ENCODE measurements at places on chromosomes 11 and 22.
A peak's percentile ranks its signal among the peaks of the same experiment; 100 is the strongest.

DNA sequence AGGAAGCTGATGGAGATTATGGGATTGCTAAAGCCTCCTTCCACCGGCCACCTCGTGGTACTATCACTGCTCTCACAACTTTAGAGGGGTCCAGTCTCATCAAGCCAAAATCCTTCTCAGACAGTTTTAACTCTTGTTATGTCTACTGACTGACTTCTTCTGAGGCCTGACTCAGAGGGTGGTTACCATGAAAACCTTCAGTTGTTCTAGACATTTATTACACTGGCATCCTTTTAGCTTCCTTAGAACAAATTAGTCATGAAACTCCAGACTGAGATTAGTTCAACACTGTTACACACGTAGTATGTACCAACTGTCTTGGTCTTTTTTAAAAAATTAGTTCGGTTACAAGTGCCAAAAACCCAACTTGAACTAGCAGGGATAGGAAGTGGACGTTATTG is 7.5 kb downstream of the DIXDC1 start:
- DNase-seq: no peak

- DNase-seq: no peak
Observed at GRCh38 chr11:35088676-35089075, 50.3 kb upstream of the CD44 start.

GRCh38 chr11:70302419-70302752 is 31.9 kb downstream of the PPFIA1 start:
- DNase-seq: no peak

GRCh38 chr11:47566149-47566698 is 825 bp downstream of the PTPMT1 start:
- no peak for DNase-seq

- DNase-seq: no peak
Observed at GRCh38 chr22:36574728-36575127, 45.8 kb upstream of the EIF3D start.

- no peak for DNase-seq
Observed at GRCh38 chr11:69908511-69909220, 89.5 kb upstream of the FGF3 start.

- no peak for DNase-seq
Observed at GRCh38 chr11:73458201-73458600, 82.0 kb downstream of the RELT start.

- DNase-seq: no peak
Observed at GRCh38 chr11:69682221-69682620, 7.1 kb upstream of the LTO1 start.

GRCh38 chr11:21963013-21963412 is 229.9 kb upstream of the ANO5 start:
- no peak for DNase-seq

GRCh38 chr11:74806267-74806666 is 57.6 kb downstream of the RNF169 start:
- DNase-seq: no peak

DNA sequence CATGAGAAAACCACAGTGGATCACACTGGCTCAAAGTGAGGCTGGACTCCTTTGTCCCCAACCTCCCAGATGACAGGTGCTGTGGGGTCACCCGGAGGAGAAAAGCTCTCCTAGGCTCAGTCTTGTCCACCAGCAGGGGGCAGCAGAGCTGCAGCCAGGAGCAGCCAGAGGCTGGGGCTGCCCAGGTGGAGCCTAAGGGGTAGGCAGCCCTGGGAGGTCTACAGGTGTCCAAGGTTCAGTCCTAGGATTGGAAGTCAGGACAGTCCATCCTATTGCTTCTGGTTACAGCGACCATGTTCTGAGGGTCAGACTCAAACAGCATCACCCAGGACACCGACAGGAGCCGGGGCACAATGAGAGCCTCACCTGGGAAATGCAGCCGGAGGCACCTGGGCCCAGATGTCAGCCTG is 77.6 kb upstream of the IGLL5 start:
- DNase-seq: peak; percentile 60

GRCh38 chr11:10125522-10126133 is 168.4 kb downstream of the SBF2 start:
- no peak for DNase-seq

- DNase-seq: no peak
Observed at GRCh38 chr22:45631140-45631840, 40.3 kb upstream of the ATXN10 start.

DNA sequence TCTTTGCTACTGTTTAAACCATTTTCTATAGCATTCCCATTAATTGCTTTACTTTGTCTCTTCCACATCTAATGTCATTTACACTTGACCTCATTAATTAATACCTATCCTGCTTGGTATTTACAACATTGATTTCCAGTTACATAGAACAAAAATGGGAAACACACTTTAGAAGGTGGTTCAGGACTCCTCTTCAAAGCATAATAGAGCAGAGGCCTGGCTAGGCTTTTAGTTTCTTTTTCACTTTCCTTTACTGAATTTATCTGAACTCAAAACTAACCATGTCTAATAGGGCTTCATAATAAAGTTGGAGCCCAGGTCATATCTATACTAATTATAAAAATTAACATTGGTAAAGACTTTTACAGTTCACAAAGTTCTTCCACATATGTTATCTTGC is 648.0 kb upstream of the KIRREL3 start:
- no peak for DNase-seq

GRCh38 chr11:122628810-122629555 is 26.5 kb upstream of the UBASH3B start:
- peak; percentile 72 for DNase-seq

- no peak for DNase-seq
Observed at GRCh38 chr11:114053406-114053805, 6.1 kb upstream of the ZBTB16 start.

GRCh38 chr11:592918-593317 is 16.6 kb downstream of the PHRF1 start:
- no peak for DNase-seq

- no peak for DNase-seq
Observed at GRCh38 chr22:40595497-40596234, 40.9 kb downstream of the MRTFA start.

DNA sequence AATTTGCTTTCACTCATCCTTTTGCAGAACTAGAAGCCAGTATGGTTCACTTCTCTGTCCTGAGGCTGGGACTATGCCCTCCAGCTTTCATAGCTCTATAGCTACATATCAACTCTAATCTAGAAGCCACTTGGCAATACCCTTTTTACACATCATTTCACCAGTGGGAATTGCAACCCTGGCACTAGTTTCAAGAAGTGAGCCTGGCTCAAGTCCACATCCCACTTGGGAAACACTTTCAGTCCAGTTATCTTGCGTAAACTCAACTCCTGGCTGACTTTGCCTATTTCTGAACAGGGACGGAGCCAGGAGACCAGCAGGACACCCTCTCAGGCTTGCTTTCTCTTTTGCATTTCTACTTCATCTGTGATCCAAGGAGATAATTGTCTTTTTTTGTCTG is 19.9 kb upstream of the FAT3 start:
- DNase-seq: no peak

GRCh38 chr11:134372961-134373360 is 39.1 kb downstream of the B3GAT1 start:
- DNase-seq: no peak

GRCh38 chr11:31233425-31233824 is 136.1 kb downstream of the DCDC1 start:
- DNase-seq: no peak

DNA sequence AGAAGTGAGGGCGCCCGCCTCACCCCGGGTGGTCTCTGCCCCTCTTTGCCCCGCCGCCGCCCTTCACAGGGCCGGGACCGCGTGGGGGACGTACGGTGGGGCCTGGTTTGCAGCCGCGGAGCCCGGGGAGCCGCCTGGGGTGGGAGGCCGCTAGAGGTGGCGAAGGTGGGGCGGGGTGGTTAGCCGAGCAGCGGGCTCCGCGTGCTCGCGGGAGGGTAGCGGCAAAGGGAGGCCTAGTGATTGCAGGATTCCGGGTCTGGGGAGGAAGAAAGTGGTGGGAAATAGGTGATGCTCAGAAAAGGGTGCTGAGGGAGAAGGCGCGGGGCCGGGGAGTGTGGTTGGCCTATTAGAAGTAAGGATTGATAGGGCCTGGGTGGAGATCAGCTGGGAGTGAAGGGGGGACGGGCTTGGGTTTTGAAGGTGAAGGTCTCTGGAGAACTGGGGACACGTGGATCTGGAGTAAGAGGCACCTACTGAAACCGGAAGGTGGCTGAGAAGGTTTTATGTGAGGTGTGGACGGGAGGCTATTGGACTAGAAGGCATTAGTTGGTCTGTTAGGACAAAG is 571 bp downstream of the FAR1 start:
- no peak for DNase-seq

- no peak for DNase-seq
Observed at GRCh38 chr11:96303064-96303463, 39.9 kb downstream of the MAML2 start.

DNA sequence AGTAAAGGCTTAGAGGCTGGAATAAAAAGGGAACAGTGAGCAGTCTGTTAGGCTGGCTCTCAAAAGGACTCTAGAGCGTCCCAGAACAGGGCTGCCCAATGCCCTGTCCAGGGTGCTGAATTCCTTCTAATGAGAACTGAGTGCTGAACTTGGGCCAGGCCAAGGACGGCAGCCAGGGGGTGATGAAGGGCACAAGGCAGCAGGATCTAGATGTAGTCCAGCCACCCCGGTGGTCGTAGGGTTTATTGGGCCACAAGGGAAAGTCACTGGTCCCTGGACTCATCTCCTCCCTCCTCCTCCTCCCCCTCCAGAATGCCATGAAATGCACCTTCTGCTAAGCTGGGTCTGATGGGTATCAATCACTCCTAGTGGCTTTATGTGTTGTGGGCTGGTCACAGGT is 19.2 kb downstream of the NPTXR start:
- DNase-seq: peak; percentile 76

DNA sequence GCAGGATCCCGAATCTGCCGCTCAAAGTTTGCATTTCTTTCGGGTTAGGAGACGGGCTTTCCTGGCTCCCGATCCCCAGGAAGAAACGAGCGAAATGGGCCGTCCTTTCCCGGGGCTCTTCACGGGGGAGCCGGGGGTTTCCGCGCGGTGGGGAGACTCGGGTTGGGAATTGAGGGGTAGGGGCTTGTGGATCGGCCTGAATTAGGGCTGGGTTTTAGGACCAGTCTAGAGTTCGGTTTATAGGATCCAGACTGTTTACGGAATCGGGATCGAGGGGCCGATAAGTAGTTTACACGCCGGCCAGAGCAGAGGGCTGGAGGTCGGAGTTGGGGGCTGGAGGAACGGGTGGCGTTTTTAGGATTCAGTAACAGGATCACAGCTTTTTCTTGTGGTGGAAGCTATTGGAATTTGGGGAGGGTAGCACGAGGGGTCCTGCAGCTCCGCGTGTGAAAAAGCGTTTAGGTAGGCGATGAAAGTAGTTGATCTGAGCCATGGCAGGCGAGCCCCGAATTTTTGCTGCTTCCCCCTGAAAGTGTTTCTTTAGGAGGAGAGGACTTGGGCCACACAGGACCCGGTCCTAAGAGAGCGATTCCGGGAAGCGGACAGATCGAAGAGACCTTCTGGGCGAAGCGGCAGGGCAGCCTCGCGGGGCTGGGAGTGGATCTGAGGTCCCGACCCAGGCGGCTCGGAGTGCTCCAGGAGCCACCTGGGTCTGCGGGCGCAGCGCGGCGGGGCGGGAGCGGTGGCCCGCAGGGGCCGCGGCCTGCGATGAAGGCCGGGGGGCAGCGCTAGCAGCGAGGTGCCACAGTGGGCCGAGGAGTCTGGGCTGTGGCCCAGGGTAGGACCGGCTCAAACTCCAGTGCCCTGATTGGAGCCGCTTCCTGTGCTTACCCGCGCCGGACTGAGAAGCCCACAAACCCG is 1.6 kb downstream of the PKNOX2 start:
- peak; percentile 64 for DNase-seq

DNA sequence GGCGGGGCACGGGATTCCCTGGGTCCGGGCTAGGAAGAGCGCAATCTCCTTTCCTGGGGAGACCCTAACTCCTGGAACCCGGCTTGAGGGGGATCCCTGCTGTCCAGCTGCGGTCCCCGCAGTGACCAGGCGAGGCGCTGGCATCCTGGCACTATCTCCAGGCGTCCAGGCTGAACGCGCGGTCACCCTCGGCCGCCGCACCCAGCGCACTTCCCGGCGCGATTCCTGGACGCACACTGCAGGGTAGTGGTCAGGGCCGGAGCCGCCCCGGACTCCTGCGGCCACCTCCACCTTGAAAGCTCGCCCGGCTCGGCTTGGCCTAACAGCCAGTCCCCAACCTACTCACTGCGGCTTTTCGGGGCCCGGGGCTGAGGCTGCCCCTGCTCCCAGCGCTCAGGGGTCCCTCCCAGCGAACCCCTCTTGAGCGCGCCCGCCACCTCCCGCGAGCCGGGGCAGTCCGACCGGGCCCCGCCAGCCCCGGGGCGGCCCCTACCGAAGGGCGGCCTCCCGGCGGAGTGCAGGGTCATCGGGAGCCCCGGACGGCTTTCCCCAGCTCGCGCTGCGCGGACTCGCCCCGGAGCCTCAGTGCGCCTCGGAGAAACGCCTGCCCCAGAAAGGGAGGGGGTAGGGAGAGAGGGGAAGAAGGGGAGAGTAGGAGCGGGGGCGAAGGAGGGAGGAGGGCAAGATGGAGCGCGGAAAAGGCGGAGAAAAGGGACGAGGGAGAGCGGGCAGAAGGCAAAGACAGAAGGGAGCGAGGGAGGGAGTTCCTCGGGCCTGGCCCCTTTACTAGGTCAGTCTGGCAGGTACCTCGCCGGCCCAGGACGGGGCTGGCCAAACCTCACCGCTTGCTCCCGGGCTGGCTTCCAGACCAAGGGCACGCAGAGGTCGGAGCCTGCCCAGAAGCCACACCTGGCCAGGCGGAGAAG is 1.0 kb downstream of the POU2AF3 start:
- peak; percentile 80 for DNase-seq

GRCh38 chr11:63944987-63945386 is 6.2 kb downstream of the NAA40 start:
- DNase-seq: peak; percentile 58

GRCh38 chr11:19525276-19525675 is 187.4 kb upstream of the NAV2 start:
- DNase-seq: no peak

GRCh38 chr11:1773994-1774550 is 10.3 kb upstream of the CTSD start:
- DNase-seq: no peak

GRCh38 chr11:13134066-13134465 is 125.0 kb downstream of the RASSF10 start:
- no peak for DNase-seq

DNA sequence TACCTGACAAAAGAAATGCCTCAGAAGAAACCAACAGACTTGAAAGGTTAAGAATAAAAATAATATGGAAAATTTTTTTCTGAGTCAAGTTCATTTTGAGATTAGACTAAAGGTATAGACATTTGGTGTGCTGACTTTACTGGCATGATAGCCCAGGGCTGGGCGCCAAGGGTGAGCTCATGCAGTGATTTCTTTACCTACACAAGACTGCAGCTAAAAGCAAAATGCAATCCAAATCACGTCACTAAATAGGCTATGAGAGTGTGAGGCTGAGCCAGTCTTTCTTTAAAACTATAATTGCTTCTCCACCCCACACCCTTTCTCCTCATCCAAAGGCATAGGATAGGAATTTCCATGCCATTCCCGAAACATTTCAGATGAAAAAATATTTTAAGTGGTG is 196.5 kb downstream of the FAM76B start:
- DNase-seq: peak; percentile 76

- no peak for DNase-seq
Observed at GRCh38 chr11:19929147-19929546, 216.5 kb downstream of the NAV2 start.

Measured in right forelimb (tissue), 1 donor.